ENCODE measurements at places on chromosomes 12 and 14.

DNA sequence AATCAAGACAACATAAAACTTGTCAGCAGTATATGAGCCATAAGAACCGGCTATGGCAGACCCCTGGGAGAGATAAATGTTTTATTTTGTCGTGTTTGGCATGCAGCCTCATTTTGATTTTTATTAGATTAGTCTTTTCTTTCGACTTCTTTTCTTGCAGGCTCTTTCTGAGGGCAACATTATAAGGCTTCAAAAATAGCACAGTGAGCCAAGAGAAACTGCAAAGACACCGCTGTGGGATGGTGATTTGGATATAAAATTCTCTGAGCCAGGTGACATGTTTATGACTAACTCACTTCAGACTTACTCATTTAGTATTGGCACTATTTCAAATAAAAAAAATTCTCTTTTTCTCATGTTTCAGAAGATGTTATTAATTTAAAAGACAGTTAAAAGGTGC is 96.8 kb upstream of the PKP2 start:
- no peak for DNase-seq

DNA sequence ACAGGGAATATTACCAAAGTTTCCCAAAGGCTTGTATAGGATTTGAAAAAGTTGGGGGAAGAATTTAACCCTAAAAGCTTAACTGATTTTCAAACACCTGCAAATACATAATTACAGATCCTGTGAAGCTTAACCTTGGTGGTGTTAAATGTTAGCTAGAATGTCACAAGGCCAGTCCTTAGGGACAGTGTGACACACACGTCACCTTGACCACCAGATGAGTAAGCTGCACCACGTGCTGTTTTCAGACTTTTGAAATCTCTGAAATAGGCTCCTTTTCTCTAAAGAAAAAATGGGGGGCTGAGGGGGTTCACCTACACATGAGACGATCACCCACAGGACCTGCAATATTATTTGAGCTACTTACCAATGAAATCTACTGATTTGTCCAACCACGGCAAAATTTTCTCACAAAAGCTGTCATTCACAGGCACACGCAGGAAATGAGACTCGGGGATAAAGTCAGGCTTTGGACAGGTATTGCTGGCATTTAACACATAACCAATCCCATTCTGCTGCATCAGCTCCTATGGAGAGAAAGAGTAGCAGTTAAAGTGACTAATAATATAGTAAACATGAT is 75.9 kb downstream of the DUSP16 start:
- no peak for DNase-seq

DNA sequence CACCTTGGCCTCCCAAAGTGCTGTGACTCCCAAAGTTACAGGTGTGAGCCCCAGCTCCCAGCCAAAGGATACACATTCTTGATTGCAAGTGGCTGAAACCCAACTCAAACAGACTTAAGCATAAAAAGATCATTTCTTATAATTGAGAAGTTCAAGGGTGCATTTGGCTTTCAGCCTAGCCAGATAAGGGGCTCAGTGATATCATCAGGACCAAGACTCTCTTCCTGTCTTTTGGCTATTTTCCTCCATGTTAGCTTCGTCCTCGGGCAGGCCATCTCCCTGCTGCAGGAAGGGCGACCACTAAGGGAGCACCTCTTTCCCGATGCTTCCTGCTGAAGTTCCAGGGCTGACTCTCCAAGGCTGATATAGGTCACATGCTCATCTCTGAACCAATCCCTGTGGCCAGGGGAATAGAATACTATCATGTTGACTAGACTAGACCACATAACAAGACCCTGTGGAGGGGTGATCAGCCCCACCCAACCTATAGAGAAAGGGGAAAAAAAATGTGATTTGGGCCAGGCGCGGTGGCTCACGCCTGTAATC is 9.8 kb upstream of the KRT8 start:
- no peak for DNase-seq

- DNase-seq, result no peak
These were observed 326.2 kb upstream of the RGS6 start for GRCh38 chr14:71606064-71606463.

GRCh38 chr14:75259510-75259855 is 19.1 kb upstream of the FOS start:
- no peak for DNase-seq

- DNase-seq, result peak; percentile 75
These were observed 71.2 kb downstream of the VCPKMT start for GRCh38 chr14:50045039-50045711.

GRCh38 chr12:105120551-105120950 is 13.0 kb downstream of the WASHC4 start:
- DNase-seq, result no peak

DNA sequence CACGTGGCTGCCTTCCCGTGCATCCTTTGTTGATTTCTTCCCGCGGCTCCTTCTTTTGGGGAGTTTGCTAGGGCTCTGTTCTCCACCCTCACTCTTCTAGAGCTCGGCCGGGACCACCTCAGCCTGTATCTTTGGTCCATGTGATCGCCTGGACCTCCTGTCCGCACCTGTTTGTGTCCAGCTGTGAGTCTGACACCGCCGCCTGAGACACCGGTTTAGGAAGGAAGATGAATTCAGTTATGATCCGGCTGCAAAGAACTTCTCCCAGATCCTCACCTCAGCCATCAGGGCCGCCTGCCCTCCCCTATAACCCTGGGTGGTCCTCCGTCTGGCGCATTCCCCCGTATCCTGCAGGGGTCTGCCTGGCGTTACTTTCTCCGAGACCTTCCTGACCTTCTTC is 690 bp upstream of the TDRD9 start:
- no peak for DNase-seq

- DNase-seq, result no peak
These were observed 64.9 kb downstream of the MIPOL1 start for GRCh38 chr14:37262649-37263048.

DNA sequence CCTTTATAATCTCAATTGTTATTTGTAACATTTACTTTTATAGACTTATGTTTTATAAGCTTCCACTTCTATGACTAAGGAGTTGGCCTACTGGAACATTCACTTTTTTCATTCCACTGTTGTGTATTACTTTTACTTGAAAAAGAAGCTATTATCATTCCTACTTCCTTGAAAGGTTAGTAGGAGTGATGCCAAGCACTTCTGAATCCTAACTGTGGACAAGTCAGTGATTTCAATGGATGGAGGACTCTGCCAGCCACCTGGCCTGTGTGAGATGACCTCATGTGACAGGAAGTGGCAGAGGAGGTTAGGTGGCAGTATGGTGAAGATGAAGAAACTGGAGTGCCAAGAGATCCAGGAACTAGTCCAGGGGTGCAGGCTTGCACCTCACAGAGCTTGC is 46.0 kb downstream of the TECPR2 start:
- no peak for DNase-seq

GRCh38 chr12:57760347-57760982 is 5.6 kb downstream of the MARCHF9 start:
- DNase-seq, result no peak

GRCh38 chr12:58540480-58541299 is 379.6 kb downstream of the LRIG3 start:
- no peak for DNase-seq

GRCh38 chr14:39739796-39740195 is 307.6 kb upstream of the FBXO33 start:
- DNase-seq, result no peak

GRCh38 chr12:29187756-29188155 is 38.7 kb downstream of the FAR2 start:
- DNase-seq, result no peak

DNA sequence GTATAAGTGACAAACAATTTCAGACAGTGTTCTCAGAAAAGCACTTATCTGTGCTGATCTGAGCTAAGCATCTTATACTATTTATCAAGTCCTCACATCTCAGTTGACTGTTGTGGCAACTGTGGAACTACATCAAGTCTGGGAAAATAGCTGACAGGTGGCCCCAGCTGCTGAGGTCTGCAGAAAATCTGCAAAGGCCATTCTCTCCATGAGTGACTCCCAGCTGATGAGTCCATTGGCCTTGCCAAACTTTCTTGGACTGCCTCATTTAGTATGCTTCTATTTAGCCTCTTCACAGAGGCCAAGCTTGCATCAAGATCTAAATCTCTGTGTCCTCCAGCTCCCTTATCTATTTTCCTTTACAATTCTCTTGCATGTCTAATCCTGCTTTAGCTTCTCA is 174.5 kb upstream of the RBM19 start:
- DNase-seq, result no peak

GRCh38 chr12:7444076-7444475 is at the start of gene CD163L1:
Gene CD163L1, minus strand, starts transcription at chr12:7444153. Its CDS starts 26 bp downstream, at chr12:7444127.
- no peak for DNase-seq

- no peak for DNase-seq
These were observed 11.9 kb downstream of the MED13L start for GRCh38 chr12:116265351-116266147.

DNA sequence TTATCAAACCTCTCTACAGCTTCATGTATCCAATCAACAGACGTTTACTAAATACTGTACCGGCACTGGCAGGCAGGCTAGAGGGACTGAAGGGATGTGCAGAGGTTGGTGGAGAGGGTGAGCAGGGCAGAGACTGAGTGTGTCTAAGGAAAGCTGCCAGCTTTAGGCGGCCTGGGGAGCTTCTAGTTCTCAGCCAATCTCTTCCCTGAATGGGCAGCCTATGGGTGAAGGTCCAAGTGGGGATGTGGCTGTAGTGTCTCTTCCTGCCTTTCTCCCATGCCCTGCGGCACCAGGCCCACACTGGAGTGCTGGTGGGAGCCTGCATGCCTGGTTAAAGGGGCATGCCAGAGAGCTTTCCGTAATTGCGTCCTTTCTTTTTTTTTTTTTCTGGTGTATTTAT is 239.8 kb downstream of the CACNA1C start:
- DNase-seq, result no peak

DNA sequence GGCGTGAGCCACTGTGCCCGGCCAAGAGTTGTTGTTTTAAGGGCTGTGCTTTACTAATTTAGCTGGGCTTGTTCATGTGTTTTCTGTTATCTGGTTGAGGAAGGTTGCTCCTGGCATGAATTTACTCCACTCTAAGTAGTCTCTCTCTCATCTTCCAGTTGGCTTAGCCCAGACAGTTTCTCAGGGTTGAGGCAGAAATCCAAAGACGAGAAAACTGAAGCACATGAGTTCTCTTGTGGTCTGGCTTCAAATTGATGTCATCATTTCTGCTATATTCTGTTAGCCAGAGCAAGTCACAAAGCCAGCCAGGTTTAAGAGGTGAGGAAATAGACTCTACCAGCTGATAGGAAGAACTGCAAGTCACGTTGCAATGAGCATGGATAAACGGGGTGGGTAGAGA is 57.9 kb downstream of the E2F7 start:
- DNase-seq, result no peak

DNA sequence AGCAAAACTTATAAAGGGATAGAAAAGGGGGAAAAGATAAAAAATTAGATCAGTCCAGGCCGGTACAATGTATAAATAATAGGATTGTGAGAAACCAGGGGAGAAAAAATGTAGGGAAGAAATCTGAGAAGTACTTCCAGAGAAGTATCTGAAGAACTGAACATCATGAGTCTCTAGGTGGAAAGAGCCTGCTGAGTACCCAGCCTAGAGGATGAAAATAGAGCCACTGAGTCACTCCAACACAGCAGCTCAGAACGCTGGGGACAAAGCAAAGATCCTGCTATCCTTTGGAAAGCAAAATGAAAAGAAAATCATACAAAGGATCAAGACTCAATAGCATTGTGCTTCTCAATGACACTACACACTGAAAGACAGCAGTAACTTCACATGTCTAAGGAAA is 138.0 kb downstream of the ANO6 start:
- DNase-seq, result no peak

DNA sequence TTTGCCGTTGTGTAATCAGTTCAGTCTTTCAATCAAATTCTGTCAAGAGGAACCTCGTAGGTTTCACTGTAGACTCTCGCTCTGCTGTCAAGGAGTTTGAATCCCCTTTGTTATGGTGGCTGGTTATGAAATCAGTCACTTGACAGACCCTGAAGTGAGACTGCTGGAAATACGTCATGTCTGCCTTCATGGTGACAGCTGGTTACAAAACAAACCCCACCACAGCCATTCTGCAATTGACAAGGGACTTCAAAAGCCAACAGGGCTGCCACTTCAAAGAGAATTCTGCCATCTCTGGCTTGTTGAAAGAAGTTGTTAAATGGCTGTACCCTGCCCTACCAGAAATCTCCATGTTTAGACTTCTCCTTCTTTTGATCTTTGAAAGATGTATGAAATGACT is 286.9 kb downstream of the ERC1 start:
- DNase-seq, result no peak

DNA sequence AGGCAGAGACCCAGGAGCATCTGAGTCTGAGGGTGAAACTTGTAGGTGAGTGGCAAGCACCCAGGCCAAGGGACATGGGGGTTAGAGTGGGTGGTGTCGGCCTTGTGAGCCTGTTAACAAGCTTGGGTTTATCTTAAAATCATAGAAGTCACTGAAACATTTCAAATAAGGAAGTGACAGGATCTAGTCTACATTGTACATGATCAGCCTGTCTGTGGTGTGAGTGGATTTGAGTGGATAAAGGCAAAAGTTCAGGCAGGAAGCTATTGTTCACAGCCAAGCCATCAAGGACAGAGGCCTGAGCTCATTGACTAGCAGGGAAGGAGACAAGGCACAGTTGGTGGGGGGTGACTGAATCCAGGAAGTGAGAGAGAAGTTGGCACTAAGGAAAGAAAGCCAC is 59.3 kb upstream of the FKBP4 start:
- no peak for DNase-seq

- DNase-seq, result no peak
These were observed 163.7 kb downstream of the MYRFL start for GRCh38 chr12:69988481-69989321.

DNA sequence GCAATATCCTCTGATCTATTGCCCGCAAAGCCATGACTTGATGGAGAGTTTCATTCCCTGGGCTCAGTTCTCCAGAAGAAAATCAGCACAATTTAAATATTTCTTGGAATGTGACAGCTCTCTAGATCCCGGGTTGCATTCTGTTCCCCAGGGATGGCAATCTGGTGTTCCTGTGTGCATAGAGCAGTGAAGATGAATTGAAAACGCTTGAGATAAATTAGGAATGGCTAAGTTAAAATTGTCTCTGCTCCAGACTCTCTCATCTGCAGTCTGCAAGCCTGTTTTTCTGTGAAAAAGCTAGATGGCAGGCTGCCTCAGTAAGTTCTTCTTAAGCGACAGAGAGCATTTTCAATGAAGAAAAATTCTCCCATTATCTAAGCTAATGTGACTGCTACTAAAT is 582.5 kb upstream of the MGAT4C start:
- DNase-seq, result no peak
